HFFc6 (cell line): ENCODE measurements at places on chromosomes 7 and 10. TPM values are rescaled to one million over a fixed set of nuclear protein-coding genes. Genes with fewer than 3 reads are reported as not detected.

The SVIL gene
- total RNA-seq: 0.85 to 0.89 TPM (median 0.86 TPM) in 3 replicates

DNA sequence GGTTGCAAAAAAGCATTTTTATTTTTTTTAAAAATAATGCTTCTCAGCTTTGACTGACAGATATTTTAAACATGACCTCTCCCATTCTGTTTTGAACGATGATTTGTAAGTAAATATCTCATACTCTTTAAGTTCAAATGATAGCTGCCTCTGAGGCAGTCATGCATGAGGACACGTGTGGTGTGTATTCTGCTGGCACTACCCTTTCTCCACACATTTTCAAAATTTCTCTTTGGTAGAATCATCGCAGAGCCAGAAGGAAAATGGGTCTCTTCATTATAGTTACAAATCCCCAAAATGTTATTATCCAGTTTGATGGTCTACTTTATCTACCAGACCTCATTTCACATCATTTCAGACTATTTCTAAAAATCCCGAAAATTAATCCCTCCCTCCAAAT is 55.1 kb downstream of the FZD1 start:
- H3K27ac ChIP-seq: no peak overlapping the region
- DNase-seq: no peak
- no peaks in the 10 kb centered on the region for H3K36me3 ChIP-seq

DNA sequence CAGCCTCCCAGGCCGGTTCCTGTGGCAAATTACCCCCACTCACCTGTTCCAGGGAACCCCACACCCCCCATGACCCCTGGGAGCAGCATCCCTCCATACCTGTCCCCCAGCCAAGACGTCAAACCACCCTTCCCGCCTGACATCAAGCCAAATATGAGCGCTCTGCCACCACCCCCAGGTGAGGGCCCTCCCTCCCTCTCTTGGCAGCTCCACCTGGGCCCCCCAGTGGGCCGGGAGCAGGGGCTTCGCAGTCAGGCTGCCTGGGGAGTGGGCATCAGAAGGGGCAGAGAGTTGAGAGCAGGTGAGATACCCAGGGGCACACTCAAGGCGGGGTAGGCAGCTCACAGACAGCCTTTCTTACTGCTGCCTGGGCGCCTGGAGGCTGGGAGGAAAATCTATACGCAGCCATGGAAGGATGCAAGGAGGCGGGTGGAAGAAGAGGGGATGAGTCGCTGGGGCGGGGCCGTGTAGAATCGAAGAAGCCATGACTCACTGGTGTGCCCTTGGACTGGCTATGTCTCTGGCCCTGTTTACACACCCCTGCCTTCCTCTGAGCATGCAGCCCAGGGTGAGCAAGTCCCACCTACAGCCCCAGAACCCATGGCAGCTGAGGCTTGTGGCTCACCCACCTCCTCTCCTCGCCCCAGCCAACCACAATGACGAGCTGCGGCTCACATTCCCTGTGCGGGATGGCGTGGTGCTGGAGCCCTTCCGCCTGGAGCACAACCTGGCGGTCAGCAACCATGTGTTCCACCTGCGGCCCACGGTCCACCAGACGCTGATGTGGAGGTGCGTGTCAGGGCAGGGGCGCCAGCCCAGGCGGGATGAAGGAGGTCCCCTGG is 48.6 kb upstream of the PPIF start:
- H3K4me3 ChIP-seq: peak overlapping the region; percentile 71
- peak overlapping the region; percentile 99 for H3K27ac ChIP-seq
- H3K36me3 ChIP-seq: peaks cover 26% of the 10 kb centered on the region
- H3K27me3 ChIP-seq: peaks cover 17% of the 10 kb centered on the region

The PTER gene
- 0.80 to 4.0 TPM (median 0.83 TPM) in 3 replicates for total RNA-seq

The RNF32 gene
- total RNA-seq: 0.94 to 1.4 TPM (median 1.4 TPM) in 3 replicates

DNA sequence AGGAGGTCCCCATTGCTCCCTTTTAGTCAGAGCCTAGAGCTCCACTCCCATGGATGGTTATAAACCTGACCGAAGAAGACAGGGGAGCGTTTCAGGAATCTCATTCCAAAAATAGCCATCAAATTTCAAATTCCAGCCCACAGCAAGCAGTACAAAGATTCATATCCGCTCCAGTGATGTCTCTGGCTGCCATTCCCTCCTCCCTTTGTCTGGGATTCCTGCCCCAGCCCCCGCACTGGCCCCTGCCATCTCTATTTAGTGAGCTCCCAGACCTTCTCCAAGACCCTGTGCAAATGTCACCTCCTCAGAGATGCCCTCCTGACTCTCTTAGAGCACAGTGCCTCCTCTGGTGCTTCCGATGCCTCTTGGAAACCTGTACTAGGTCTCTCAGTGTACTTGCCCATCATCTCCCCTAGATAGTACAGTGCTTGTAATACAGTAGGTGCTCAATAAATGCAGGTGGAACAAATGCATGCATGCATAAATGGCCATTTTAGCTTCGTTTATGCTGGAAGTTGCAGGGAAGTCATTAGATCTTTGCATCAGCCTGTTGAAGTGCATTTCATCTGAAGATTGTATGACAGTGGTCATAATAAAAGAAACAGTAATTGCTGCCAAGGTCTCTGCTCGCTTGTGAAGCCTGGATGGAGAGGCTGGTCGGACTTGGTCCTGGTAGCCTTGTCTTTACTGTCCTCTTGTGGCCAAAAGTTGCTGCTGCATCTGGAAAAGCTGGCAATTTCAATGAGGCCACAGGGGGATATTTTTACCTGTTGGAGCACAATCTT is 32.0 kb upstream of the HABP2 start:
- peaks cover 9% of the 10 kb centered on the region for H3K4me1 ChIP-seq
- H3K4me3 ChIP-seq: no peak overlapping the region
- peaks cover 15% of the 10 kb centered on the region for H3K27me3 ChIP-seq
- no peak overlapping the region for H3K27ac ChIP-seq

- H3K36me3 ChIP-seq: peaks cover 11% of the 10 kb centered on the region
- H3K27ac ChIP-seq: no peak overlapping the region
- peaks cover 22% of the 10 kb centered on the region for H3K4me1 ChIP-seq
- no peaks in the 10 kb centered on the region for H3K27me3 ChIP-seq
Observed at GRCh38 chr10:89745903-89746302, 44.5 kb downstream of the KIF20B start.

GRCh38 chr10:119919271-119919670 is 26.7 kb downstream of the SEC23IP start:
- peaks cover 37% of the 10 kb centered on the region for H3K36me3 ChIP-seq
- DNase-seq: no peak

DNA sequence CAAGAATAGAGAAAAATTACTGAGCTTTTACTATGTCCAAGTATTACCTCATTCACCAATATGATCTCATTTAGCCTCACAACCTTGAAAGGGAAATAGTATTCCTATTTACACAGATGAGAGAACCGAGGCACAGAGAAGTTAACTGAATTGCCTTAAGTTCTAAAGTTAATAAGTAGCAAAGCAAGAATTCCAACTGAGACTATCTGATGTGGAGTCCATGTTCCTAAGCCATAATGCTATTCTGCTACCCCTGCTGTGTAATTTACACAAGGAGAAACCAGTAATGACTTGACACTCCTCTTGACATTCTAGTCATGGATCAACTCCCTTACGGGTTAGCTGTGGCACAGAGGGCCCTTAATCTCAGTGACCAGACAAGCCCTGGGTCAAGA is 60.7 kb downstream of the ABCB4 start:
- peaks cover 4% of the 10 kb centered on the region; the same call in 1 of the 2 replicates for H3K27me3 ChIP-seq
- DNase-seq: no peak
- no peaks in the 10 kb centered on the region for H3K36me3 ChIP-seq

GRCh38 chr10:23630376-23630775 is 191.5 kb downstream of the OTUD1 start:
- H3K27me3 ChIP-seq: no peaks in the 10 kb centered on the region
- no peak overlapping the region for H3K27ac ChIP-seq
- no peaks in the 10 kb centered on the region for H3K36me3 ChIP-seq
- DNase-seq: no peak

The KIAA1217 gene
- total RNA-seq: 1.6 to 2.1 TPM (median 1.8 TPM) in 3 replicates

DNA sequence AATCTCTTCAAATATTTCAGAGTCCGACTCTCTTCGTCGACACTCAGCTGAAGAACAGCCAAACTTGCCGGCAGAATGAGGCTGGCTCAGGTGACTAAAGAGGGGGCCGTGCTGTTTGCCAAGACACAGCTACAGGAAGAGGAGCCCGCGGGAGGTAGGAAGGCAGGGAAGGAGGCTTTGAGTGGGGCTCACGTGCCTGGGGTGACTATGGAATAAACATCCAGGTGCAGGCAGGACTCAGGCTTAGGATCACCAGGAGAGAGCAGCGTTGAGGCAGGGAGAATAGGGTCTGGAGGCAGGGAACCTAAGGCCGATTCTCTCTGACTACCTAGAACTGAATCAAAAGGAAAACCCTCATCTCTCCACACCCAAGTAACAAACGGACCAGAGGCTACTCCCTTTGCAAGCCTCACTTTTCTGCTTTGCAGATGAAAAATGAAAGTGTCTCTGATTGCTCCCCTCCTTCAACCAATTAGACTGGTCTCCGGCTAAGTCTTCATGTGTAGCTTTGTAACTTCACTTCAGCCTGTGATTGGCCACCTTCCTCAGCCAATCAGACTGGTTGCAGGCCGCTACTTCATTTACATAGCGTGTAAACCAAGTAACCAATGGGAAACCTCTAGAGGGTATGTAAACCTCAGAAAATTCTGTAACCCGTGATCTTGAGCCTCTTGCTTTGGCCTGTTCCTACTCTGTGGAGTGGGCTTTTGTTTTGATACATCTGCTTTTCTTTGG is 19.7 kb upstream of the BNIP3 start:
- H3K4me3 ChIP-seq: peak overlapping the region; percentile 76; the same call in 1 of the 2 replicates
- H3K27me3 ChIP-seq: peaks cover 17% of the 10 kb centered on the region
- no peaks in the 10 kb centered on the region for H3K36me3 ChIP-seq
- peaks cover 34% of the 10 kb centered on the region for H3K4me1 ChIP-seq

- H3K27ac ChIP-seq: no peak overlapping the region
- H3K4me1 ChIP-seq: no peaks in the 10 kb centered on the region
- H3K36me3 ChIP-seq: 0 out of 2 replicates have a peak, but pooled peaks cover 5% of the 10 kb centered on the region
- H3K27me3 ChIP-seq: no peaks in the 10 kb centered on the region
Observed at GRCh38 chr10:1685699-1686490, 51.4 kb downstream of the ADARB2 start.

The ASCC1 gene
- 21.0 and 24.7 TPM in 2 replicates for total RNA-seq

- no peaks in the 10 kb centered on the region for H3K4me1 ChIP-seq
- H3K4me3 ChIP-seq: no peak overlapping the region
- no peak for DNase-seq
- no peaks in the 10 kb centered on the region for H3K36me3 ChIP-seq
- H3K27ac ChIP-seq: no peak overlapping the region
Observed at GRCh38 chr7:123872908-123873307, 27.9 kb downstream of the HYAL4 start.

DNA sequence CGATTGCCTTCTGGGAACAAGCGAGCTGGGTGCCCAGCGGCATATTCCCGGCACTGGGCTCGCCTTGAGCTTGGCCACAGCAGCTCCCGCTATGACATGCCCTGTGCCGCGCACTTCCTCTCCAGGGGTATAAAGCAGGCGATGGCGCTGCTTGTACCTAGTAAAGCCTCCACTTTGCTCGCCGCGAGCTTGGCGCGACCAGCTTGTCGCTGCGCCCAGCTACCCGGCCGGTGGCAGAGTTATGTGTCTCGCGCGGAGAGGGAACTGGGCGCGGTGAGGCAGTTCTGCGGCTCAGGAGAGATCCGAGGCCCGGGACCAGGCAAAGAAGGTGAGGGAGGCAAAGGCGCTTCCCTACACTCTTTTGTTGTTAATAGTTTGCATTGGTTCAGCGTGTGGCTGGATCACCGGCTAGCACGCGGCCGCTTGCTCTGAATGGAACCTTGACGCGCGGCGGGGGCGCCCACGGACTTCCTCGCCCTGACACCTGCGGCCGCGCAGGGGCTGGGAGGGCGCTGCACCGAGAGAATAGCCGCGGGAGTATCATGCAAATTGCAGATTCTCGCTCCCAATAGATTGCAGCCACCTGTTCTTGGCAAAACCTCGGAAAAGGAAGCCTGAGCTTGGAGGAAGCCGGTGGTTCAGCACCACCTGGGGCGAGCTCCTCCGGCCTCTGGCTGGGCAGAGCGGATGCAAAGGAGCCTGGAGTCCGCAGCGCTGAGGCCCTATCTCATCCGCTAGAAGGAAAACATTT is 3.0 kb upstream of the BUB3 start:
- peaks cover 24% of the 10 kb centered on the region for H3K4me1 ChIP-seq
- H3K4me3 ChIP-seq: no peak overlapping the region
- H3K27ac ChIP-seq: no peak overlapping the region
- peaks cover 41% of the 10 kb centered on the region for H3K27me3 ChIP-seq
- DNase-seq: no peak

The INA gene
- total RNA-seq: 0.10 to 1.3 TPM (median 1.3 TPM) in 3 replicates

The RBP4 gene
- not detected in 2 replicates for total RNA-seq

The ATOH7 gene
- not detected in 3 replicates for total RNA-seq

DNA sequence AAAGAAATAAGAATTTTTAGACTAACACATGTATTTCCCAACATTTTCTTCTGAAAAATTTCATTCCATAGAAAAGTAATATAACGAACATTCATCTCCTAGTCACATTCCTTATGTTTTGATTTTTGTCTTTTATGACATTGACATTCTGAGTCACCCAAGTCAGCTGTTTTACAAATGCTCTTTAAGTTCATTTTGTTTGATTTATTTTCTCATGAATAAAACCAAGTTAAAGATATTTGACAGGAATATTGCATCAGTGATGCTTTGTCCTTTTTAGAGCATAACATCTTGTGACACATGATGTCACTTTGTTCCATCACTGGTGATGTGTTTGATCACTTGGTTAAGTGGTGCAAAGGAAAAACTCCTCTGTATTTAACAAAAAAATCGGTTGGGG is 48.4 kb downstream of the HGF start:
- no peak for DNase-seq
- no peaks in the 10 kb centered on the region for H3K27me3 ChIP-seq
- no peak overlapping the region for H3K27ac ChIP-seq
- H3K4me3 ChIP-seq: no peak overlapping the region
- peaks cover 40% of the 10 kb centered on the region for H3K4me1 ChIP-seq

The NPC1L1 gene
- total RNA-seq: not detected in 3 replicates
